Endodermal cell (in vitro differentiated cells): ENCODE measurements at places on chromosomes 7 and 10. TPM values are rescaled to one million over a fixed set of nuclear protein-coding genes. Genes with fewer than 3 reads are reported as not detected.
A peak's percentile ranks its signal among the peaks of the same experiment; 100 is the strongest.

Gene SRRM3
- 3.9 and 5.0 TPM in 2 replicates for total RNA-seq

- no peak for DNase-seq
Observed at GRCh38 chr10:8554574-8554973, 500.1 kb downstream of the GATA3 start.

- no peak for DNase-seq
Observed at GRCh38 chr10:90885176-90885575, 13.4 kb downstream of the RPP30 start.

DNA sequence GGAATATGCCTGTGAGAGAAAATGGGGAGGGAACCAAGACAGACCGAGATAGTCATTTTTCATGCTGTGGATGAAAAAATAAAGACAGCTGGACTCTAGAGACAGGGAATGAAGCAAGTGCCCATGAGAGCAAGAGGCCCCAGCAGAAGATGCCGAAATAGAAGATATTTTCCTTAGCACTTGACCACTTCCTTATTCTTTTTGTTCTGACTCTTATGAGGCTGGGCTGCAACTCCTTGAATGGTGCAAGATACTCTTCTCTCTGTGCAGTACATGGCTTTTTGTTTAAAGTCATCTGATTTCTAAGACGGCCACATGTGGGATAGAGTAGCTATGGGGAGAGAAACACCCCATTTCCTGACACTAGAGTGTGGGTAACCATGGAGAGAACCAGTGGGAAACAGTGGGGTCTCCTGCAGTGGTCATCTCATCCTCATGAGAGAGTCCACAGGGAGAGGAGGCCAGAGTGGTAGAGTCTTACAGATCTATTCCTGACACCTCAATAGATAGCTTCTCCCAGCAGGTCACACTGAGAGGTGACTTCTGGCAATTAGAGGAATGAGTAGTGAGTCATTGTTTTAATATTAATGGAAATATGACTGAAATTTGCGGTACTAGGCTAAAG, 18.0 kb upstream of the VCL start:
- no peak for DNase-seq

GRCh38 chr10:66931340-66931948, 5.6 kb downstream of the LRRTM3 start:
- no peak for DNase-seq

- DNase-seq, result peak; percentile 93
Observed at GRCh38 chr7:31488562-31489203, 25.2 kb upstream of the ITPRID1 start.

DNA sequence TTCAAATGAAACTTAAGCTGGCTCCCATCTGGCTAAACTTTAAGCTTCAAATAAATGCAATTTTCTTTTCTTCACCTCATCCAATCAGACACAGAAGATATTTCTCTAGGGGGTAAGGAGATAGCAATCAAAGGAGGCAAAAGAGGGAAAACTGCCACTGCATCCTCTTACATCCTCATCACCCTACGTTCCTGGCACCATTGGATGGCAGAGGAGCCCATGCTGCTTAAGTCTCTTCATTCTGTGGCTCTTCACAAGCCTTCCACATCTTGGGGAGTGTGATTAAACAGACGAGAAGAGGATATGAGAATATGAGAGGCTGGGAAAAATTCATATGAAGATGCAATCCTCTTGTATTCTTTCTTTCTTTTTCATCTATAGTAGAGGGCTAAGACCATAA, 345.7 kb upstream of the AOAH start:
- no peak for DNase-seq
